Bone marrow (tissue), 2 donors: ENCODE measurements at places on chromosomes 12 and 14.

DNA sequence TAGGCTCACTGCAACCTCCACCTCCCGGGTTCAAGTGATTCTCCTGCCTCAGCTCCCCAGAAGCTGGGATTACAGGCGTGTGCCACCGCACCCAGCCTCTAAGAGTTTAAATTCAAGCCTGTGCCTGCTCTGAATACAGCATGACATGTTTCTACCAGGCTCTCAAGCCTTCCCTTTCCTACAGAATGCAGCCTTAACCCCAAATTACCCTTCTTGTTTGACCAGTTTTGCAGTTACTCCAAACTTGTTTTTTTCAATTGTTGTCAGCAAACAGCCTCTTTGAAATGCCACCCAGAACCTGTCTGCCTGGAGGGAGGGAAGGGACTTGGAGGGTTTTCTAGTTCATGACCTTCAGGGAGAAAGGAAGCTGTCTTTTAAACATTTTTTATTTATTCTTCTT is 15.4 kb downstream of the GLTP start:
- DNase-seq: no peak

DNA sequence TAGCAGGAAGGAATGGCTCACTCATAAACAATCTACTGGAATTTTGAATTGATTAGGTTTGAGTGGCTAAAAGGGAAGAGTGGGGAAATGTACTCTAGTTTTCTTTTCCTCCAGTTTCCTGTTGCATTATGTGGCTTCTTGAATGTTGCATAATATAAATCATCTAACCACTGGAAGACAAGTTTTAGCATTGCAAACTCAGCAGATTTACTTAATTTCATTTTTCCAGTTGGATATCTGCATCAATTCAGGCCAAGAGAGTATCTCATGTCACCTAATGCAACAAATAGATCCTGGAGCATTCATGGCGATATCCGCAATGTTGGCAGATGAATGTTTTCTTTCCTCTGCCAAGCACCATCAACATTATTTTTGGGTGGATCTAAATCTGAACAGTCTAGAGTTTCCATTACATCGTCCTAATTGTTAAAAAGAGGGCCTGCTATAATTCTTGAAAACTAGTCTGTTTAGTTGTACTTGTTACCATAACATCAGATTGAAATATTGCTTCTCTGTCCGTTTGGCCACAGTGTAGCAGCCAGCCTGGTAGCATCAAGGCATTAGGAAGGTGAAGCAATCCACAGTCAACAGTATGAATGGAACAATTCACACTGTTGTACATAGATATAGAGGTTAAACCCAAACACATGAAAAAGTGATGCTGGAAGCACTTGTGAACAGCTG is 544.2 kb downstream of the ETNK1 start:
- no peak for DNase-seq

- DNase-seq: no peak
These were observed 31.3 kb downstream of the A2M start for GRCh38 chr12:9084417-9084816.

DNA sequence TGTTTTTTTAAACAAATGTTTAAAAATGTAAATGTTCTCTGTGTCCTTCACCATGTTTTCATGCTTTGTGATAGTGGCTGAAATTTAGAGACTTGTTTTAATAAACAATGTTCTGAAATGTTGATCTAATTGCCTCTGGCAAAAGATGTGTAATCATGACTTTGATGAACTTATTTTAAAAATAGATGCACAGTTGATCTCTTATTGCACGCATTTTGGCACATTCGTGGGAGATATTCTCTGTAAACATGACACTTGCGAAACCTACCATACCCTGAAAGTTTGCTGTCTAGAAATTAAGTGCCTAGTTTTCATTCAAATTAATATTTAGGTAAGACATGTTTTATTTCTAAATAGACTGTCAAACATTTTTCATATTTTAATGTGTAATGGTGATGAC is 119.7 kb upstream of the DNM1L start:
- no peak for DNase-seq

DNA sequence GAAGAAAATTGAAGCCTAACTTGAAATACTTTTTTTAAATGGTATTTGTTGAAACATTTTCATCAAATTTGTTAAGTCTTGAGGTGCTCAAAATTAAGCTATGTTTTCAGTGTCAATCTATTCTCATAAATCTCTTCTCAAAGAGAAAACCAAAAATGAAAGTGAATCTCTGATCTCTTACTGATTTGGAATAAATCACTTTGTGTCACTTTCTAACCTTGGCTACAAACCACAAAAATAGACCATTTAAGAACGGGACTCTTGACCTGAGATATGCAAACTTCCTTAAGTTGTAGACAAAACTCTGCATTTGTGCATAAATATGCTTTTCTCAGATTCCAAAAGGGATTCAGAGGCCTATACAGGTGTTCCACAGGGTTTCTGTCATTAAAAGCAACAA is 192.9 kb downstream of the SEC23A start:
- no peak for DNase-seq

DNA sequence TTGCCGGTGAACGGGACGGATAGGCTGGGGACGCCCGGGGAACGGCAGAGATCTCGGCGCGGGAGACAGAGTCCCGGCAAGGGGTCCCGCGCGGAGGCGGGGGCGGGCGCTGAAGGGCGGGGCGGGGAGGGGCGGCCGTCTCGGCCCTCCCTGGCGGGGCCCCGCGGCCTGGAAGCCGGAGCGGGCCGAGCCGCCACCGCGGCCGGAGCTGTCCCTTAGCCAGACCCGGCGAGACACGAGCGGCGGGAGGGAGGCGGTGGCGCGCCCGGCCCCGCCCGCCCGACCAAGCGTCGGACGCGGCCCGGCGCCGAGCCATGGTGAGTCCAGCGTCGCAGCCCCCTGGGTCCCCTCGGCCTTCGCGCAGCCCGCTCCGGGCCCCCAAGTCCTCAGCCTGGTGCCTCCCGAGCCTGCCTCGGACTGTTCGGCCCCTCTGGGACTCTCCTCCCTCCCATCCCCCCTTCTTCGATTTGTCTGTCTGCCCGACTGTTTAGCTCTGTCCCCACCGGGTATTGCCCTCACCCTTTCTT is at the start of gene ARHGEF40:
ARHGEF40 (plus strand) TSS at position 222 of the 527 bp plus-strand sequence; CDS start at position 315, 93 bp downstream.
- no peak for DNase-seq

- DNase-seq: no peak
These were observed 13.3 kb downstream of the SBNO1 start for GRCh38 chr12:123351349-123351748.

- no peak for DNase-seq
These were observed 13.9 kb downstream of the ALDH2 start for GRCh38 chr12:111780615-111781014.

GRCh38 chr12:107780298-107780697 is 5.8 kb downstream of the ASCL4 start:
- no peak for DNase-seq

GRCh38 chr14:85063747-85064146 is 466.2 kb upstream of the FLRT2 start:
- DNase-seq: no peak

GRCh38 chr14:84485036-84485435 is 1044.9 kb upstream of the FLRT2 start:
- DNase-seq: no peak

DNA sequence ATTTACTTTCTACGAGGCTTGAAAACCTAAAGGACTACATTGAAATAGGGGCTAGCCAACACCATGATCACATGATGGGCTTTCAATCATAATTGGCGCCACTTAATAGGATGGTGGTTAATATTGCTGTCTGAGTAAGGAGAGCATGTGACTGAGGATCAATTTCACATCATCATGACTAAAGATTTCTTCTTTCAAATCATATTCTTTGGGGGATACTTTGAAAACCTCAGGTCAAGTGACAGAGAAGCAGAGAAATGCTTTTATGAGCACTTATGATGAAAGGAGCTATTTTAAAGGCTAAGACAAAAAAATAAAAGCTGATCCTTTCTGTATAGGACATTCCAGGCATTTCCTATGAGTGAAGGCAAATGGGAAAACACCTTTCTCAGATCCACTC is 42.9 kb upstream of the KRAS start:
- no peak for DNase-seq

GRCh38 chr12:84757978-84758377 is 154.6 kb downstream of the SLC6A15 start:
- DNase-seq: no peak

- DNase-seq: no peak
These were observed 111.3 kb downstream of the KIF26A start for GRCh38 chr14:104249706-104250105.

GRCh38 chr12:67761566-67761965 is 113.0 kb downstream of the DYRK2 start:
- no peak for DNase-seq

- DNase-seq: no peak
These were observed 60.0 kb downstream of the DCAF5 start for GRCh38 chr14:69092840-69093422.

DNA sequence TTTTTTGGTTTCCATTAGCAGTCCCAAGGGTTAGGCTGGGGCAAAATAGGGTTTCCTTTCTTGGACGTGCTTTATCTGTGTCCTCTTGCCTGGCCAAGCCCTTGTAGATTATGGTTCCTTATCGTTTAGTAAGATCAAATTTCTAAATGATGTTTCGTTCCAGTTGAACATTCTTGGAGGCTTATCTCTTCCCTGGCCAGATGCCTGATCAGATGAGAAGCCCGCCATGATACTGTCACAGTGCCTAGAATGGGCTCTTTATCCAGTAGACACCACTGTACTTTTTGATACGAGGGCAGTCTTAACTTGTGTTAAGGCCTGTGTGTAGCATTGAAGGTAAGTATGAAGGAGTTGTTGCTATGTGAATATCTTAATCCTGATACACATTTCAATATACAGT is 76.1 kb upstream of the TMEM263 start:
- DNase-seq: no peak

DNA sequence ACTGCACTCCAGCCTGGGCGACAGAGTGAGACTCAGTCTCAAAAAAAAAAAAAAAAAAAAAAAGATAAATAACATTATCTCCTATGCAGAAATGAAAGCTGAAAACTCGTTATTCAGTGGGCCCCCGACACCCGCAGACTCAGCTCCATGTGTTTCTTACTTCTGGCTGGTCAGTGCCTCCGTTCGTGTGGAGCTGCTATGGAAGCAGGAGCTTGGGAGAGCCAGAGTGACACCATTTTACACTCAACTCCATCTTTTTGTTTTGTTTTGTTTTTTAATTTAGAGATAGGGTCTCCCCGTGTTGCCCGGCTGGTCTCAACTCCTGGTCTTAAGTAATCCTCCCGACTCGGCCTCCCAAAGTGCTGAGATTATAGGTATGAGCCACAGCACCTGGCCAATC is 13.3 kb upstream of the PLEKHG6 start:
- DNase-seq: no peak

- DNase-seq: no peak
These were observed 186.9 kb upstream of the BTG1 start for GRCh38 chr12:92332552-92332951.

- no peak for DNase-seq
These were observed 263.7 kb downstream of the BMP4 start for GRCh38 chr14:53692885-53693284.

DNA sequence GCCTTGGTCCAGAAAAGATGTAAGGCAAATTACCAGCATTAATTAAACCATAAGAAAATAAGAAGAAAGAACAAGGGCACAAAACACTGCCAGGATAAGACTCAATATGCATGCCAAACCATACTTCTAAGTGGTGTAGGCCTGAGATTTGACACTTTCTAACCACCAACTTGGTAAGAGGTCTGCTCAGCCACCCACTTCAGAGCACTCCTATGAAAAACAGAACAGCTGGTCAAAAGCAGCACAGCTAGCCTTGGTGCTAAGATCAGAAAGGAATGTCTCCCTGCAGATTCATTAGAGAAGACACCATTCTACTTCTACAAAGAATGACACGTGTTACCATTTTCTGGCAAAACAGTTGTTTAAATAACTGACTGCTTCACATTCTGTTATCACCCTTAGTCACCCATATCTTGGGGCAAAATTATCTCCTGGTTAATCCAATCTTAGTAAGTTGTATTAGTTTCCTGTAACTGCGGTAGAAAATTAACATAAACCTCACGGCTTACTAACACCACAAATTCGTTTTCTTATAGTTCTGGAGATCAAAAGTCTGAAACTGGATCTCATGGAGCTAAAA is 13.2 kb downstream of the RPS6KA5 start:
- DNase-seq: no peak

DNA sequence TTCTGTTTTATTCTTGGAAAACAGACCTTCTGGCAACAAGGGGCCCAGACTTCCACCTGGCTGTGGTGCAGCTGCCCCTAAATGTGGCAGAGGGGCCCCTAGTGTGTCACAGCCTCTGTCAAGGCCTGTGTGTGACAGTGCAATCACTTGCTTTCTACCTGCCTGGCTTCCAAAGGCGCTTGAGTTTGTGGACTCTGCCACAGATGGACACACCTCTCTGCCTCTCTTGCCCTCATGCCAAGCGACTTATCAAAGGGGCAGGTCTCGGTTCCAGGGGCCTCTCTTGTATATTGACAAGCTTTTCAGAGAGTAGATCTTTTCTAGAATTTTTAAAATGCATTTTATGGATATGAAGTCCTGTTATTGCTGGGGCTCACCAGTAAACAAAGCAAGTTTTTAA is 217.2 kb downstream of the SLC15A4 start:
- DNase-seq: no peak

- DNase-seq: no peak
These were observed 26.8 kb downstream of the RIC8B start for GRCh38 chr12:106801167-106801708.

DNA sequence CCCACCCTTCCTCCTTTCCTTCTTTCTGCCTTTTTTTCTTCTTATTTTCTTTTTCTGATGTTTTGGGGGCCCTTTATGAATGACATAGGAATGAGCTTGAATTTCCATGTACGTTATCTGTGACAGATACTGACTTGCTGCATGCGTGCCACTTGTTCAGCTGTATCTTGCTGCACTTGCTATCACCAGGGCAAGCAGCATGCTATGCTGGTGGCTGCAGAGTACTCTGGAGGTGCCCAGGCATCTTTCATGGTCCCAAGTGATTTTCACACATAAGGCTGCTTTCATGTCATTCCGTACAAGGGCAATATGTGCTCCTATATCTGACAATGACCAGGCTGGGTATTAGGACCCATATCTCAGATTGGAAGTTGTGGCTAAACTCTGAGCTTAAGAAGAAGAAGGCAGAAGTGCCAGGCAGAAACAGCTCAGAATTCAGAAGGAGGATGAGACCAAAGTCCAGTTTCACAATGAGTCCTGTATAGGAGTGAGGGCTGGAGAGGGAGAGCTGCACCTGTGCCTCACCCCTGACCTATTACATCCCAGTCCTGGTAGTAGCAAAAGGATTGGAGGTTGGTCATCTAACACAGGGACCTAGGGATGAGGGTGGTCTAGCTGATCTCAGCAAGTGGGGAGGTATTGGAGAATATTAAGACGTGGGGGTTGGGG is 299.0 kb upstream of the DDHD1 start:
- no peak for DNase-seq

DNA sequence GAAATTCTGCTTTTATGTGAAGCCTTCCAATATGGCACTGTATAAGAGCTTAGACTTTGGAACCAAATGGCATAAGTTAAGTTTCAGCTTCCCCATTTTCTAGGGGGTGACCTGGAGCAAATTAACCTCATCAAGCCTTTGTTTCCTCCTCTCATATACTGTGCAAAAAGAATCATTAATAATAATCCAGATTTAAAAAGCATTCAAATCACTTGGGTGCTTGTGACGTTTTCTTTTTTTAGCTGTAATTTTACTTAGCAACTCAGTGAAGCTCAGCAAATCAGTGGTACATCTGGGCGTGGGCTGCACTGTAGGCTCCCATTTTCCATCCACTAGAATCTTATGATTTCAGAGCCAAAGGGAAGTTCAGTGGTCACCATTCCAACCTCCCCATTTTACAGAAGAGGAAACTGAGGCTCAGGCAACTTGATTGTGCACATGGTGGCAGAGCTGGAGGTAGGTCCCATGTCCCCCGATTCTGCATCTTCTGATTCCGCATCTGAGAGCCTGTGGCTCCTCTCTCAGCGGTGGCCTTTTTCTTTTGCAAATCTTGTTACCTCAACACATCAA is 131.2 kb downstream of the SNAPC1 start:
- DNase-seq: no peak

- DNase-seq: no peak
These were observed 185.7 kb upstream of the GRIN2B start for GRCh38 chr12:14167005-14167628.
